ENCODE measurements at places on chromosomes 1 and 21.

- no peak for DNase-seq
These were observed 28.2 kb downstream of the PRDM2 start for GRCh38 chr1:13728091-13728715.

GRCh38 chr1:5909576-5910275 lies 82.5 kb downstream of the NPHP4 start:
- no peak for DNase-seq

GRCh38 chr1:211813590-211813989 lies 17.0 kb downstream of the LPGAT1 start:
- no peak for DNase-seq

GRCh38 chr1:7677111-7677510 lies 94.0 kb upstream of the VAMP3 start:
- DNase-seq = no peak

DNA sequence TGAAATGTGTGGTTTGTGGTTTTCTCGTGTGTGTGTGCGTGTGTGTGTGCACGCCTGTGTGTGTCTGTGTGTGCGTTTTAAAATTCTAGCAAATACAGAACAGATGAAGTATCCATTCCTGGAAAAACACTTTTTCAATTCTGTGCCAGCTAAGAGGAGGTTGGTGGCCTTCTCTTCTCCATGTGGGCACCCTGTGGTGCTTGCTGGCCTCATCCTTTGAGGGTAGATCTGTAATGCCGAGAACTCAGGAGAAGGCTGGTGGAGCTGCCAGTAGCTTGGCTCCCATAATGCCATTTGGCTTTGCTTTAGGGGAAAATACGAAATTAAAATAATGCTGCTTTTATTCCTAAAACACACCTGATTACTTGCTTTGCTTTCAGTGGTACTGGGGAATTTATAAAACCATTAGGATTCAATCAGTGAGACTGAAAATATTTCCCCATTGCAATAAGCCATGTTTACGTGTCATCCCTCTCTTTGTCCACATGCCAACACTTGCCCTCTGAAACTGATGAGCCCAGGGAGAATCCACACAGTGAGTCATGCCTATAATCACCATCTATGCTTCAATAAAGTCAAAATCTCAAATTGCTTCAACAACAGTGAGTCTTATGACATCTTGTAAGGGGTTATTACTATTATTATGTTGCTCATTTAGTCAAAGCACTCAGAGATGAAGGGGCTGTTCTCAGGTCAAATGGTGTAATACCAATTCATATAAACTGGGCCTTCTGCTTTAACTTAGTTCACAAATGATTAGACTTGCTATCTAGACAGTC lies 39.2 kb downstream of the ABCA4 start:
- DNase-seq = no peak

GRCh38 chr1:162605225-162605927 lies 26.9 kb upstream of the DDR2 start:
- peak; percentile 89 for DNase-seq

DNA sequence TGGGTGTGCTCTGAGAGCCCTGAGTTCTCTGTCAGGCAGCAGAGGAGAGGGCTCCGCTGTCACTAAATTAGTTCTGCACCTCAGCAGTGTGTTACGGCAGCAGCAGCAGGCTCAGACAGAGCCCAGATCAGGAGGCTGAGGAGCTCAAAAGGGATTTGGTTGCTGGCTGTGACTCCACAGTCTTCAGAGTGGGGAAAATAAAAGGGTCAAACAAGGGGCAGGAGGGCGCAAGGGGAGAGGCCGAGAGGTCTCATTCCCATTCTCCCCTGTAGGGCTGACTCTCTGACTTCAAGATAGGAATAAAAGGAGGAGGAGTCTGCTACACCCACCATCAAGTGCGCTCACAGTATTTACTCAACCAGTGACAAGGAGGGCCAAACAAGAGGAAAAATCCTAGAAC lies 9.2 kb upstream of the SLC45A3 start:
- DNase-seq = no peak

DNA sequence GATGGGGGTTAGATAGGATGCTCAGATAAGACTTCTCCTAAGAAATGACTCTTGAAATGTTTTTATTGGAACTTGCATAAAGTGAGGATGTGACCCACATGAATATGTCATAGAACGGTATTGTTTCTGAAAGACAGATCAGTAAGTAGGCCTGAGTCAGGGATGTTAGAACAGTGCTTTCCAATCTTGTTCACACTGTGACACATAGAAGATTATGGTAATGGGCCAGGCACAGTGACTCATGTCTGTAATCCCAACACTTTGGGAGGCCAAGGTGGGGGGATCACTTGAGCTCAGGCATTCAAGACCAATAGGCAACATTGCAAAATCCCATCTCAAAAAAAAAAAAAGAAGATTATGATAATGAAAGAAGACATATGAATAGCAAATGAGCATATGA lies 32.9 kb downstream of the FMO4 start:
- no peak for DNase-seq

GRCh38 chr1:20896826-20897225 lies 109.7 kb upstream of the HP1BP3 start:
- DNase-seq = no peak

DNA sequence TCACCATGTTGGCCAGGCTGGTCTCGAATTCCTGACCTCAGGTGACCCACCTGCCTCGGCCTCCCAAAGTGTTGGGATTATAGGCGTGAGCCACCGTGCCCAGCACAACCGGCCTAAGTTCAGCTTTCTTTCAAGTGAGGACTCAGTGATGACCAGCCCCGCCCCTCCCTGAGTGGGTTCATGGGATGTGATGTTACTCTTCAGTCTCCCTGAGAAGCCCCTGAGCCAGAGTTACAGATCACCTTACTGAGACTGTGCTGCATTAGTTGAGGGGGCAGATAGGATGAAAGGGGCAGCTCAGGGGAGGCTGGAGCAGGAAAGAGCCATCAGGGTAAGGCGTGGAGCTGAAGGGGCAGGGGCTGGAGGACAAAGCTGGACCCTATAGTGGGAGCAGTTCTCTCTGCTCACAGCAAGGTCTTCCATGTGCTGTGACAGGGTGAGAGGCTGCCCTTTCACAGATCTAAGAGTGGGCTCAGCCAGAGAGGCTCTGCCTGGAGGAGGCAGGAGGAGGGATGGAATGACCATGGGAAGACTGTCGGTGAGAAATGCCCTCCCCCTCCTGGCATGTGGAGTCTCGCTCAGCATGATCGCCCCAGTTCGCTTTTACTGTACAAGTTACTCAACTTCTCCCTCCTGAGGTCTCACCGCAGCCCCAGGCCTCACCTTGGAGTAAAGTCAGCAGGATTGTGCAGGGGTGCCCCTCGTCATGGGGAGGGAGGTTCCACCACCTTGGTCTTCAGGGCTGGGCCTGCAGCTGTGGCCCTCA lies 13.4 kb downstream of the SH2D2A start:
- no peak for DNase-seq

GRCh38 chr1:27878039-27878438 lies 5.7 kb downstream of the THEMIS2 start:
- no peak for DNase-seq

- no peak for DNase-seq
These were observed 48.0 kb downstream of the URB2 start for GRCh38 chr1:229674042-229674441.

DNA sequence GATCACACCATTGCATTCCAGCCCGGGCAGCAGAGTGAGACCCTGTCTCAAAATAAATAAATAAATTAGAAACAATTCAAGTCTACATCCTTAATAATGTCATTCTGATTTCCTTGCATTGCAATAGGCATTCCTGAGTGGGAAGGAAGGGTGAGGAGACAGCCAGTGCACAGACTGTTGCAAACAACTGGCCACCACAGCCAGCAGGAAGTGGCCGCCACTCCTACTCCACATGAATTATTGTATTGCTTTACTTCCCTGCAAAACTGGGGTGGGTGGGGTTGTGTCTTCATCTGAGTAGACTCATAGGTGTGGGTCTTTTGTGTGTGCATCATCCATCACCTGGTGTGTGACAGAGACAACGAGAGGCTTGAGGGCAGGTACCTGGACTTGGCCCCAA lies 60.1 kb downstream of the OPTC start:
- no peak for DNase-seq

DNA sequence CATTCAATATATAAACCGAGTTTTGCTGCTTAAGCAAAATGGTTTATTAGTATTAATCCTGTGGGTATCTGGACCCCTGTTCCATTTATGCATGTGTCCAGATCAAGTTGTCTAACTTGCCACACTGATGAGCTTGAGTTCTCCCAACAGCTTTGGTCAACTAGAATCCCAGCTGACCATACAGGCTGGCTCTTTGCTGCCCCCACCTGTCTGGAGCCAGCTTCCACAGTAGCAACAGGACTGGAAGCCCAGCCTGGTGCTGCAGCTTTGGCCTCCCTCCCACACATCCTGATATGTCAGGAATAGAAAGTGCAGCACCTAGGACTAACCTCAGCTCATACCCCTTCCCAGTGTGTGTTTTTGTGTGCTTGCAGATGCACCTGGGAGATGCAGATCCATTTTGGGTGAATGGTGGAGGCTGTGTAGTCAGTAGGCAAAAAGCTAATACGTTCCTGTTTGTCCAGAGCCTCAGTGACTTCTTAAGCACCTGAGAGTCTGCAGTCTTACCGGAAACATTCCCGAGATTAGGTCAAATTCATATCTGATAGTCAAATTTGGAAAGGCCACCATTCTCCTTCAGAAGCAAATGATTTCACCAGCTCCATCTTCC lies 40.9 kb upstream of the BEND5 start:
- no peak for DNase-seq

GRCh38 chr1:37465593-37466517 lies 8.5 kb upstream of the ZC3H12A start:
- DNase-seq = no peak

DNA sequence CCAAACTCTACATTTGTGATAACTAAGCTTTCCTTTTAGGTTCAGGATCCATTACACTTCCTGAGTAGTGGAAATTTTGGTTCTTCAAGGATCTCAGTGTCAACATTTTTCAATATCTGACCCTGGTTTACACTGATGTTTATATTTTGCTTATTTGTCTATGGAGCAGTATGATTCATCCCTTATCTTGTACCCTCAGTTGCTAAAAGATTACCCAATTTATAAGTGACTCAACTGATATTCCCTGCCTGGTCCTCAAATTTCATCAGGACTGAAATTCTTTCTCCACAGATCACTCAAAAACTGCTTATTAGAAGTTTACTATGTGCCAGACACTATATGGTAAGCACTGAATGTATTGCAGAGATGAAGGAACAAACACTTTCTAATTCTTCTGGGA lies 139.1 kb upstream of the CHRM3 start:
- DNase-seq = no peak

DNA sequence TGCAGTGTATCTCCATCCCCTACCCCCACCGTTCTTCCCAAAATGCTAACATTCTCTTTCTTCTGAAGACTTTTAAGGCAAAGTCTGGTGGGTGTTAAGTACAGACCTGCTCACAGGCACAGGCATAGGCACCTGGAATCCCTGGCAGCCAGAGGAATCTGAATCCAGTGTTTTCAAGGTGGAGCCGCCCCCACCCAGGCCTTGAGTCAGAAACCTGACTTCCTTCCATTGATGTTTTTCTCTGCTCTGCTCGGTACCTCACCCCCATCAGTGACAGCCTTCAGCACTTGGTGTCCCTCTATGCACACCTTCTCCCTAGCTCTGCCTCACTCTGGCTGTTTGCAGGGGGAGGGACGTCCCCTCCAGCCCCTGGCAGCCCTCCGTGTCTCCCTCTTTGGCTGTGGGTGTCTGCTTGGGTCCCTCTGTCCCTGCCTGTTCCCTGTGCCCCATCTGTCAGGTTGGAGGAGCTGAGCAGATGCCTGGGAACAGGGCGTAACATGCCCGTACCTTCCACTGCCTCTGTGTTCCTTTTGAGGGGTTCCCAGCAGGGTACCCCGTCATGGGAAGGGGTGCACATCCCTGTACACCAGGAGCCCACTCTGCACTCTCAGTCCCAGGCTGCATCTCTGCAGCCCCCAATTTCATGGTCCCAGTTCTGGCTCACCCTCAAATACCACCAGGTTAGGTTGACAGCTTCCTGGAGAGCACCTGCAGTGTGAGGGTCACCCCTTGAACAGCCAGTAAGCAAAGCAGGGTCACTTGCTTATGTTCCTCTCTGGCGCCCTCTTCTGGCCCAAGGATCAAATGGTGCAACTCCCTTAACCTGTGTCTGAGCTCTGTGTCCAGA lies 6.7 kb downstream of the NCDN start:
- DNase-seq = peak; percentile 47
